ENCODE measurements at places on chromosomes 7 and 10.

DNA sequence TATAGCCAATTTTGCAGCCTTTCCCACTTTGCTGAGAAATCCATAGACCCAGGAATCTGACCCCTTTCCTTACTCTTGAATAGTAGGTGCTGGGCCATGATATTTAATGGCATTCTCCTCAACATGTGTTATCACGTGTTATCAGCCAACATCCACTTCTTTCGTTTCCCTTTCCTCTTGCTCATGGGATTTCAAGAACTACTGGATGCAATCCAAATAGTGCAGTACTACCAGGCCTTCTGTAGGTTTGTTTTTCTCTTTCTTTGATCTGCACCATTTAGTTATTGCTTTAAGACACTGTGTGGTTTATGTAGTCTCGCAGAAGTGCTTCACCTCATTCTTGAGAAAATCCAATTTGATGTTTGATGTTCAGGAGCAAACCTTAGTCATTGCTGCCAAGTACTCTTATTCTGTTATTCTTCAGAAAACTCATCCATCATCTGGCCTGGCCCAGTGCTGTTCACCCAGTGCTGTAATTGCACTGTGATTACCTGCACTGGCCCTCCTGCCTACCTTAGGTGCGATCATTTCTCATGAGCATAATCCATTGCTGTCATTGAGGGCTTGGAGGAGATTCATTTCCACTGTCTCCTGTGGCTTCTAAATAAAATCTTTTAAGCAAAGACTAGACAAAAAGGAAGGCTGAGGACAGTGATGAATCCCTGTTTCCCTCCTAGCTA is 315.3 kb downstream of the BMPER start:
- DNase-seq = no peak

DNA sequence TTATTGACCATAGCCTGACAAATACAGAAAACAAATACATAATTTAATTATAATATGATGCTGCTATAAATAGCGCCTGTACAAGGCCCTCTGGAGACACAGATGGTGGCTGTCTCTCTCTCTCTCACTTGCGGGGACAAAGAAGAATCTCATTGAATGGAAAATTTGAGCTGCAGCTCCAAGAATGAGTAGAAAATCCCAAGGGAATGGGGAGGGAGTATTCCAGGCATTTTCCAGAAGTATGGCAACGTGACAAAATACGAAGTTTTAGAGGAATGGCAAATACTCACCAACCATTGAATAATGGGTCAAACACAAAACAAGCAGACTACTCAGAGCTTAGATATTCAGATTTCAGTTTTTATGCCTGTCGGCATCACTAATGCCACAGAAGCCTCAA is 179.9 kb downstream of the NRP1 start:
- DNase-seq = no peak

- DNase-seq = no peak
Measured at GRCh38 chr7:7529328-7529727, 6.3 kb downstream of the COL28A1 start.

DNA sequence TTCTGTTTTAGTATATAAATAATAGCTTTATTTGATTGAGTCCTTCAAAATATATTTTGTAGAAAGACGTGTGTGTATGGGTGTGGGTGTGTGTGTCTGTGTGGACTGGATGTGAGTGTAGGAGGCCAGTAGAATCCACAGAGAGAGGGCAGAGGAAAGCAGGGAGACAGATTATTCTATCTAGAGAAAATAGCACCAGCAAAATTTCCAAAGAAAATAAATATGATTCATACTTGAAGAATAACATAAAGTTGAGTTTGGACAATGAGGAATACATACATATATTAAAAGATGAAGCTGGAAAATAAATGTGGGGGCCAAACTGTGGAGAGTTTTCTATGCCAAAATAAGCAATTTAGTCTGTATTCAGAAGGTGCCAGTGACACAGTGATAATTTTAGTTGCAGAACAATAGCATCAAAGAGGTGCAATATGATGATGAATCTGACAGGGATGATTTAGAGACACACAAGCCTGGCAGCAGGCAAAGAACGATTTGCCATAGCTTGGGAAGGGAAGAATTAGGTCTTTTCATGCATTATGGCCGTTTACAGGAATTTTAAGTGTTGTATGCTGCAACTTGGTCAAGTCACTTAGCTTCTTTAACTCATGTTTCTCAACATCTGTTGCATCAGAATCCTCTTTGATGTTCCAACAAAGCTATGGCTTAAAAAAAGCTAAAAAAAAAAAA is 121.3 kb downstream of the SEMA3A start:
- peak; percentile 31 for DNase-seq

DNA sequence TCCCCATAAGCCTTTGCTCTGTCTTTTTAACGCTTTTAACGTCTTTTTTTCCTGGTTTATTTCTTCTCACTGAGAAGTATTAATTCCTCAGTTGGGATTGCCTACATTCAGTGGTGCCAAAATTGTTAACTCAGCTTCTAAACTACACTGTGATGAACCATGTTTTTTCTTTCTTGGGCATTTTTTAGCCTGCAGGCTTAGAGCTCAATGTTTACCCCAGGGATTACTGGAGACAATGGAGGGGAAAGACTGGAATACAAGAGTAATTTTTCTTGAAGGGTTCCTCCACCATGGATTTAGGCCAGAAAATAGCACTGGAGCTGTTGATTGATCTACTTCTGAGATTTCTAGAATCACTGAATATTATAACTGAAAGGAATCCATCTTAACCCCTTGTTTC is 19.8 kb downstream of the STAMBPL1 start:
- no peak for DNase-seq

GRCh38 chr7:9889554-9889953 is 1084.1 kb upstream of the PHF14 start:
- no peak for DNase-seq

Measured in skeletal muscle cell (primary cell).